ENCODE measurements at places on chromosomes 4 and X.

DNA sequence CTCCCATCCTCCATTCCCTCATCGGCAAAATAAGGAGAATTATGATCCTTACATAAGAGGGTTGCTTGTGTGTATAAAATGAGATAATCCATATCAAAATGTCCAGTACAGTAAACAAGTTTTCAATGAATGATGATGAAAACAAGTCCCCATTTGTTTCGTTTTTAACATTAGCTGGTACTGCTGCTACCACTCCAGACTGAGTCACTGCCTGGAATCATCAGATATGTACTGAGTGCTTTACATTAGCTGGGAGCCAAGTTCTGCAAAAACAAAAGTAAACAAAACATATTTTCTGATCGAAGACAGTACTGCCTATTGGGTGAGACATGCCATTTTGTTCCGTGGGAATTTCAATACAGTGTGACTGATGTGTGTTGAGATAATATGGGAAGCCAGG is 123.2 kb upstream of the IGFBP7 start:
- DNase-seq = no peak

DNA sequence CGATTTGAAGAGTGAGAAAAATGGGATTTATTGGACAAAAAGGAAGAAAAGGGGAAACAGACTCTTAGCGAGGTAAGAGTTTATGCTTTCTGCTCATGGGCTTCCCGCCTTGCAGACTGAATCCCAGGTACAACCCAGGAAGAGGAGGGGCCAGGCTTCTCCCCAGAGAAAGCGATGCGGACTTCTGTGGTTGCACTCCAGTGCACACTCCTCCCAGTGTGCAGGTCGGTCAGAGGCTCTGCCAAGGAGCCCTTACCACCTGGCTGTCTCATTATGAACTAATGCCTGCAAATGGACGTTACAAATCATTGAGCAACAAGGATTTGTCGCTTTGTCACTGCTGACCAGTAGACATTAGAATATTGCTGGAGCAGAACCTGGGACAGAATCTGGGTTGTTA is 39.9 kb upstream of the GLRA2 start:
- no peak for DNase-seq

DNA sequence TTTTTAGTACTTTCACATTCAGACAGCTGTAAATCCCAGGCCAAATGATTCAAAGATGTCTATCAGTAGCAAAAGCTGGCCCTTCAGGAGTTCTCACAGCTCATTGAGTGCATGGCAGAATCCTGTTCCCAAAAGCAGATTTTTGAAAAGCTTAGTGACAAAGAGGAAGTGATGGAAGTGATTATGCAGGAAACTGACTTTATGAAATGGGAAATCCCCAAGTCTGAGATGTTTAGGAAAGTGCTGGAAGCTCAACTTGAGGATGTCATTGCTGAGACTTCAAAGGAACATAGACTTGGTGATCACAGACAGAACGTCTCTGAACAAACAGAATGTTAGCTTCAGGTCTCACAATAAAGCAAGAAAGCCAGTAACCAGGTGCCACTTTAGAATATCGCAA is 51.0 kb upstream of the CFAP47 start:
- no peak for DNase-seq

DNA sequence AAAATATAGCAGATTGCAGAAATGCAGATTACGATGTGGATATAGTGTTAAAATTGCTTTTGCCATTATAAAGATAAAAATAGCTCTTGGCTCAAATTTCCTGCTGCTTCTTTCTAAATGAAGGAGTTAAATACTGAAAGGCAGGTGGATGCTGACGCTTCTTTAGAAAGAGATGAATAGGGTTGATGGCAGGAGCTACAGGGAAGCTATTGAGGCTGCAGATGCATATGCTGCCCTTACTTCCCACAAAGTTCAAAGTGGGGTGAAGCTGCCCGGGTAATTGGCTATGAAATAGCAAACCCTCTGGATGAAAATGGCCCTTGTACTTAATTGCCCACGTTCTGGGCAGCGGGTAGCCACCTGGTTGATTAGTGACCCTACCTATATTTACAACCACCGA is 379.5 kb downstream of the ZIC3 start:
- DNase-seq = no peak

DNA sequence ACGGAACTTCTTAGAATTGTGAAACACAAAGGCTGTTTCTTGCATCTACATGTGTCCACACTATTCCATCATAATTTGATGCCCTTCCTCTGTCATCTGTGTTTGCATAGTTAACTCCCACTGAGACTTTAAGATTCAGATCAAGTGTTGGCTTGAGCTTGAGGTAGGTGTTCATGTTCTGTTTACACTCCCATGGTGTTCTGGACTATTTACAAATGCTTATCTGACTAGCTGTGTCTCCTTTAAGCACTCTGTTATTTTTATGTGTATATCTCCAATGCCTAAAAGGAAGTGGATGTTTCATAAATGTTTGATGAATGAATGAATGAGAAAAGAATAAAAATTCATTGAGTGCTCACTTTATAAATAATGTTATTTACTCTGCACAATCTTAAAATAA is 622.7 kb downstream of the RAB28 start:
- DNase-seq = no peak

Data from neural progenitor cell (in vitro differentiated cells).